ENCODE measurements at places on chromosomes 1 and 21.

- H3K4me1 ChIP-seq = peaks cover 41% of the 10 kb centered on the region
Measured at GRCh38 chr1:38860454-38860795, 853 bp upstream of the RRAGC start.

GRCh38 chr1:150236614-150237100 lies 745 bp upstream of the ANP32E start:
- H3K4me1 ChIP-seq = peaks cover 20% of the 10 kb centered on the region
- H3K4me3 ChIP-seq = peak overlapping the region; percentile 99
- no peaks in the 10 kb centered on the region for H3K27me3 ChIP-seq
- DNase-seq = no peak

GRCh38 chr1:94084085-94084484 lies 36.9 kb downstream of the ABCA4 start:
- H3K27ac ChIP-seq = no peak overlapping the region
- H3K4me3 ChIP-seq = no peak overlapping the region
- H3K4me1 ChIP-seq = no peaks in the 10 kb centered on the region
- H3K36me3 ChIP-seq = no peaks in the 10 kb centered on the region

- peak; percentile 61 for DNase-seq
- H3K27ac ChIP-seq = no peak overlapping the region
- no peak overlapping the region for H3K4me3 ChIP-seq
- H3K4me1 ChIP-seq = peaks cover 16% of the 10 kb centered on the region
- no peaks in the 10 kb centered on the region for H3K27me3 ChIP-seq
- no peaks in the 10 kb centered on the region for H3K36me3 ChIP-seq
Measured at GRCh38 chr1:100034470-100034869, 64.7 kb downstream of the SLC35A3 start.

DNA sequence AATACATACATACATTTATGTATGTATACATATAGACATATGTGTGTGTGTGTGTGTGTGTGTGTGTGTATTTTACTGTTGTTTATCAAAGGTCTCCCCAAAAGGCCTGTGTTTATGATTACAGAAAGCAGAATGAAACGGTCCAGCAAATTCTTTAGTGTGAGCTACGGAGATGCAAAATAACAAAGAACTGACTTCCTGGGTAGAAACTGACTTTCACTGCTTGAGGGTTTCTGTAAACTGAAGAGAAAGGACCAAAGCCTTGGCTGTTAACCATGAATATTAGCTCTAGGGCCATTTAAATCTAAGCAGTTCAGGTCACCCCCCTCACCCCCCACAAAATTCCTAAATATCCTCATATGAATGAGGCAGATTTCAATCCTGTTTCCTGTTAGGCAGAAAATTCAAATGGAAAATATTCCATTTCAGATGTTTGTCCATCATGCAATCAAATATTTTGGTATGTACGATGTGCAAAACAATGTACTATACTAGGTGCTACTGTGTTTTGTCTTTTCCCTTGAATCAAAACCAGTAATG lies 213.2 kb downstream of the TGFB2 start:
- H3K4me1 ChIP-seq = no peaks in the 10 kb centered on the region
- no peak for DNase-seq
- no peaks in the 10 kb centered on the region for H3K27me3 ChIP-seq
- H3K36me3 ChIP-seq = no peaks in the 10 kb centered on the region

- no peaks in the 10 kb centered on the region for H3K27me3 ChIP-seq
- no peaks in the 10 kb centered on the region for H3K4me1 ChIP-seq
- no peaks in the 10 kb centered on the region for H3K36me3 ChIP-seq
Measured at GRCh38 chr1:57788313-57788712, 364.5 kb upstream of the DAB1 start.

DNA sequence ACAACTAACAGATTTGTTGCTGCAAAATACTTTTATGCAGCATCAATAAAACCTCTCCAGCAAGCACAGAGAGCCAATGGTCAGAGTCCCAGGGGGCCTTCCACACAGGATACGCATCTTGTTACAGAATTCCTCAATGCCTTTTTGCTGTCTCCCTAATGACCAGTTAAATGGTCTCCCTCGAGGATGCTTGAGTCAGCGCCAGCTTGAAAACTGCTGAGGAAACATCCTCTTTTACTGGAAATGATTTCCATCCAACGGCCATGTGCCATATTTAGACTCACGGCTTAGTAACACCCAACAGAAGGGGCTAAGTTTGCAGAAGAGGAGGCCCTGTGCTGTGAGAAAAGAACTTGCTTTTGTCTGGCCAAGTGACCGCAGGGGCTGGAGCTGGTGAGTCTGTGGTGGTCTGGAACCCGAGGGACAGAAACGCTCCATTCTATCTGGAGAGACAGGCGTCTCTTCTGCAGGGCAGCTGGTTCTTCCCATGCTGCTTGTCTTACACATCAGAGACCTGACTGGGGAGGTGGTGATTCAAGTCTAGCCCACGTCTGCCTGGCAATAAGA lies 496.4 kb downstream of the SETD4 start:
- no peak for DNase-seq
- H3K27me3 ChIP-seq = peaks cover 11% of the 10 kb centered on the region
- no peak overlapping the region for H3K4me3 ChIP-seq
- H3K4me1 ChIP-seq = no peaks in the 10 kb centered on the region

GRCh38 chr1:167542109-167543032 lies 11.2 kb downstream of the CREG1 start:
- no peaks in the 10 kb centered on the region for H3K27me3 ChIP-seq
- H3K36me3 ChIP-seq = peaks cover 7% of the 10 kb centered on the region
- H3K27ac ChIP-seq = no peak overlapping the region

DNA sequence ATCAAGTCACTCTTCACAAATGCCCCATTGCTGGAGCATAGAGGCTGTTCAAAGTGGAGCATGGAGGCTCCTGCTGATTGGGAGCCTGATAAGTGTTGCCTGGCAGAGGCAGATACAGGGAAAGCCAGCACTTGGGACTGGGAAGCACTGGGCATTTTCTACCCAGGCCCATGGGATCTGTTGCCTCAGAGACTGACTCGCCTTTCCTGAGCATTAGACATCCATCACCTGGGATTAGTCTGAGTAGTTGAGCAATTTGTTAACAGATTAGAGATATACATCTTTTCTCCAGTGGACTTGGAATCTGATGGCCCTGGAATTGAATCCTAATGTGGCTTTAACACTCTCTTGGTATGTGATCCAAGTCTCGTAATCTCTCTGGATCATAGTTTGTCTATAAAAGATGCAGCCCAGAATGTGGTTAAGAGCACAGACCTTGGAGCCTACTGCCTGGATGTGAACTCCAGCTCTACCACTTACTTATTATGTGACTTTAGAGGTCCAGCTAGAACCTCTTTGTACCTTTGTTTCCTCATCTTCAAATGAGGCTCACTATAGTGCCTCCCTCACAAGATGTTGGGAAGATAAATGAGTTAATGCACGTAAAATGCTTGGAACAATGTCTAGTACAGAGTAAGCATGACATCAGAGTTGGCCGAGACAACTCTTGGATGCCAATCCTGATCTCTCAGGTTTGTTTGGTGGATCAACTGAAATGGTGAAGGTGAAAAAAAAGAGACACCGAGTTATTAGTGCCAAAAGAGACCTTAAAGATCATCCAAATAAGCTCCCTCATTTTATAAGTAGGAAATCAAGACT lies 38.3 kb upstream of the NRDC start:
- H3K4me1 ChIP-seq = no peaks in the 10 kb centered on the region
- H3K27ac ChIP-seq = no peak overlapping the region
- no peak for DNase-seq
- H3K4me3 ChIP-seq = no peak overlapping the region
- peaks cover 10% of the 10 kb centered on the region for H3K27me3 ChIP-seq

GRCh38 chr1:29514361-29515169 lies 278.2 kb downstream of the PTPRU start:
- no peak overlapping the region for H3K4me3 ChIP-seq
- H3K4me1 ChIP-seq = no peaks in the 10 kb centered on the region
- DNase-seq = no peak
- peaks cover 1% of the 10 kb centered on the region for H3K27me3 ChIP-seq
